Caco-2 (cell line): ENCODE measurements at places on chromosomes 11 and 22.

- no peak for DNase-seq
Measured at GRCh38 chr11:12565406-12565805, 108.8 kb upstream of the TEAD1 start.

DNA sequence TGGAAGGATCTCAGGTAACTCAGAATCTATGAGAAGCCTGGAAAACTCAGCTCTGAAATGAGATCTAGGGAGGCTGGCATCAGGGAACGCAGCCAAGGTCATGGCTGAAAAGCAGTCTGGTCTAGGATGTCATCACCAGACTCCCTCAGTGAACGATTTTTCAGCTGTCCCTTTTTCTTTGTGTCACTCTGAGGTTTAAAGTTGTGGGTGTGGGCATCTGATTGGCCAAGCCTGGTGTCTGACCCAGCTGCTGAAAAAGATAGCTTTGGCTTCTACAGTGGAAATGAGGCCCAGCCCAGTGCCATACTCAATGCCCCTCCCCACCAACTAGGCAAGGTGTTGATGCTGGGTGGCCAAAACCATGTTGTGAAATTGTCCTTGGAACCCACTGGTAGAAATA lies 14.5 kb downstream of the RPS3 start:
- DNase-seq, result no peak

- no peak for DNase-seq
Measured at GRCh38 chr22:22769434-22770279, 118.0 kb upstream of the IGLL5 start.

- no peak for DNase-seq
Measured at GRCh38 chr11:114275280-114275679, 20.9 kb upstream of the NNMT start.

GRCh38 chr22:49793296-49793695 lies 34.4 kb downstream of the BRD1 start:
- no peak for DNase-seq

- no peak for DNase-seq
Measured at GRCh38 chr11:124656774-124657630, 16.5 kb downstream of the SIAE start.

DNA sequence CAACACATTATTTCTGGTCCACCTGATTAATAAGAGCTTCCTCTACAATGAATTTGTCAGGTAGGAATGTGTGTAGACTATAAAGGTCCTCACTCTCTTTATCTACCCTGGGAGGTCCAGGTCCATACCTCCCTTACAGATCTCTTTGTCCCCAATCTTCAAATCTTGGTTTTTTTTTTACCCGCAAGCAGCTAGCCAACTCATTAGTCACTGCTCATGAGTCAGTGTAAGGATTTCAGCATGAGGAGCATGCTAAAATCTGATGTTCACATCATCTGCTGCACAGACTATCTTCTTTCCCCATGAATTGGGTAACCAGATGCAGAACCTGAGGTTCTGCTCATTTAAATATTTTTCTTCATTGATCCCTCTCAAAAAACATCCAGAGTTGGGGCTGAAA lies 397.0 kb upstream of the ISX start:
- no peak for DNase-seq

DNA sequence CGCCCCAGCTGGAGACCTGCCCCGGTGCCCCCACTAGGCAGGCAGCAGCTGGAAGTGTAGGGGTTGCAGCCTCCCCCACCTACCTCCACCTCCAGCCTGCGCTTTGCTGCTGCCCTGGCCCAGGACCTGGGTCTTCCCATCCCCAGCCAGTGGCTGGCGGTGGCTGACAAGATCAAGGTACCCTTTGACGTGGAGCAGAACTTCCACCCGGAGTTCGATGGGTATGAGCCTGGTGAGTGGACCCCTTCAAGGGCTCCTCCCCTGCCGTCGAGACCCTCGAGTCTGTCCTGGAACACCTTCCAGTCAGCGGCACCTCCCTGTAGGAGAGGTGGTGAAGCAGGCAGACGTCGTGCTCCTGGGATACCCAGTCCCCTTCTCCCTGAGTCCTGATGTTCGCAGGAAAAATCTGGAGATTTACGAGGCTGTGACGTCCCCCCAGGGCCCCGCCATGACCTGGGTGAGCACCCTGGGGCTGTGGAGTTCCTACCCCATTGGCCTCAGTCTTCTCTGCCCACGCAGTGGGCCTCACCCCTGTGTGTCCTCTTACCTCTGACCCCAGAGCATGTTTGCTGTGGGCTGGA lies 4.4 kb downstream of the PGGHG start:
- DNase-seq, result peak; percentile 21

DNA sequence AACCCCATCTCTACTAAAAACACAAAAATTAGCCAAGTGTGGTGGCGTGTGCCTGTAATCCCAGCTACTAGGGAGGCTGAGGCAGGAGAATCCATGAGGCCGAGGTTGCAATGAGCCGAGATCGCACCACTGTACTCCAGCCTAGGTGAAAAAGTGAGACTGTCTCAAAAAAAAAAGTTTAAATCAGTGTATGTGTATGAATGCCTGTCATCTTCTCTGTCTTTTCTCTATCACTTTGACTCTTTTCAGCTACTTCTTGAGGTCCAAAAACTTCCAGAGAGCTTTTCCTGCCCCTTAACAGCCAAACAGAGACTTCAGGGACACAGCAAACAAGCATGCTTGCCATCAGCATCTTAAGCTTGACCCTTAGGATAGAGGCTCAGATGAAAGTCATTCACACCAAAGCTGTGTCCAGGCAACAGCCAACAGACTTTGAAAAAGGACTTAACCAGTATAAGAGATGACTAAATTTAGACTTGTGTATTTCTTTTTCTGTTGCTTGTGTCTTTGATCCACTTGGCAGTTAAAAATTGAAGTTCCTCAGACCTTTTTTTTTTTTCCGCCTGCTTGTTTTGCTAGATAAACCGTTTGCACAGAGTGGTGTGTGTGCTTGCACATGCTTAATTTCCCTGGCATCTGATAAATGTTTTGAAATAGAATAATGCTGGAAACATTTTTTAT lies 151.9 kb downstream of the DBX1 start:
- no peak for DNase-seq
